ENCODE measurements at places on chromosomes 12 and 14. TPM values are rescaled to one million over a fixed set of nuclear protein-coding genes. Genes with fewer than 3 reads are reported as not detected.

DNA sequence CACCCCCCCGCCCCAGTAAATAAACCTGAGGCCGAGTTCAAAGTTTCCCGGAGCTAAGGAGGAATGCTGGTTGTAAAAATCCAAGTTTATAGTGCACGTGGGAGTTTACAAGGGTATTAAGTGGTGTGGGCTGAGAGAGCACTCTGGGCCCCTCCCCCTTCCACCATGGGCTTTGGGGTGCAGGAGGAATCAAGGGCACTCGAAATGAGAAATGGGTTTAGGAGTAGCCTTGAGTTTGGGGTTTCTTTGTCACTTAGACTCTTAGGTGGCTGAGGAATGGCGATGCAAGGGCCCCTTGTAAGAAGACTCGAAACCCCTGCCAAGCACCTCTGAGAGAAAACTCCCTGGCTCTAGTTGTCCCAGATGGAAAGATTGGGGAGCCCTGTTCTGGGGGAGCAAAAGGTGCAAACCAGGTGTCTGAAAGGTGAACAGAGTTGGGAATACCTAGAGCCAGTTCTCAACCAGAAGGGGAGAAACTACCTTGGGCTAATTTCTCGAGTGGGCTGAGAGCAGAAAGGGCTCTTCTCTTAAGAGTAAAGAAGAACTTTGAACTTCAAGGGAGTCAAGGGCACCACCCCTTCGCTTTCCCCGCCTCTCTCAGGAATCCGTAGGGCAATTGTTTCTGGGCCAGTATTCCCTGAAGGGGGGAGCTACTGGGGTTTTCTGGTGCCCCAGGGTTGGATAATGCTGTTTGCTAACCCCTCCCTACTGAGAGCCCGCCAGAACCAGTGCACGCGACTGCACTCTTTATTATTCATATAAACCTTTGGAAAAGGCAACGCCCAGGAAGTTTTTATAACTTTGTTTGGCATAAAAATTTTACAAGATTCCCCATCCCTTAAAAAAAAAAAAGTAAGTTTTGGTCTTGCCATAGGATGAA lies 4.0 kb upstream of the HOTAIR start:
- DNase-seq: no peak

GRCh38 chr12:108788076-108788782 lies 56.9 kb upstream of the CORO1C start:
- no peak for DNase-seq

GRCh38 chr12:69309461-69309860 lies 38.7 kb upstream of the LYZ start:
- no peak for DNase-seq

GRCh38 chr14:49367696-49368095 lies 218.5 kb downstream of the RPS29 start:
- no peak for DNase-seq

DNA sequence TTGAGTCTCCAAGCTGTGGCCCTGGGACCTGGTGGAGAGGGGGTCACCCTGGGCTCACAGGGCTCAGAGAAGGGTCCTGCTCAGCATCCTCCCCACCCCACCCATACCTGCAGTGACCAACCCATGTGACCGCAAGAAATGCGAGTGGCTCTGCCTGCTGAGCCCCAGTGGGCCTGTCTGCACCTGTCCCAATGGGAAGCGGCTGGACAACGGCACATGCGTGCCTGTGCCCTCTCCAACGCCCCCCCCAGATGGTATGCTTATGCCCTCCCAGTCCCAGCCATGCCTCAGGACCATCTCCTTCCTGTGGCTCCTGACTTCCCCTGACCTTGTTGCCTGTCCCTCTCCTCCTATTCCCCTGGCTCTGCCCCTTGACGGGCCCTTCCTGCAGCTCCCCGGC lies 6.7 kb upstream of the NXPH4 start:
- DNase-seq: no peak

DNA sequence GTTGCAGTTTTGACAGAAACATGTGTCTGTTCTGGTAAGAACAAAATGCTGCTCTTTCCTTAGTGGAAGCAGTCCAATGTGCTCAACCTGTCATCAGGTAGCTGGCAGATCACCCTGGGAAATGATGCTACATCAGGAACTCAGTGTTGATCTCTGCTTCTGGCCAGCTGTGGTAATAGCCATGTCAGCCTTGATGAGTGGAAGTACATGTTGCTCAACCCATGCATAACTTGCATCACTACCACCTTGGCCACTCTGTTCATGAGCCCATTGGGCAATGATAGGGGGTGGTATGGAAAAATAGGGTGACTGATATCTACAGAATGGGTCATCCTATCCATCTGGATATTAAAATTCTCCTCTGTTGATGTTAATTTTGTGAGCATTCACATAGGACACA lies 411.0 kb downstream of the C12orf50 start:
- no peak for DNase-seq

DNA sequence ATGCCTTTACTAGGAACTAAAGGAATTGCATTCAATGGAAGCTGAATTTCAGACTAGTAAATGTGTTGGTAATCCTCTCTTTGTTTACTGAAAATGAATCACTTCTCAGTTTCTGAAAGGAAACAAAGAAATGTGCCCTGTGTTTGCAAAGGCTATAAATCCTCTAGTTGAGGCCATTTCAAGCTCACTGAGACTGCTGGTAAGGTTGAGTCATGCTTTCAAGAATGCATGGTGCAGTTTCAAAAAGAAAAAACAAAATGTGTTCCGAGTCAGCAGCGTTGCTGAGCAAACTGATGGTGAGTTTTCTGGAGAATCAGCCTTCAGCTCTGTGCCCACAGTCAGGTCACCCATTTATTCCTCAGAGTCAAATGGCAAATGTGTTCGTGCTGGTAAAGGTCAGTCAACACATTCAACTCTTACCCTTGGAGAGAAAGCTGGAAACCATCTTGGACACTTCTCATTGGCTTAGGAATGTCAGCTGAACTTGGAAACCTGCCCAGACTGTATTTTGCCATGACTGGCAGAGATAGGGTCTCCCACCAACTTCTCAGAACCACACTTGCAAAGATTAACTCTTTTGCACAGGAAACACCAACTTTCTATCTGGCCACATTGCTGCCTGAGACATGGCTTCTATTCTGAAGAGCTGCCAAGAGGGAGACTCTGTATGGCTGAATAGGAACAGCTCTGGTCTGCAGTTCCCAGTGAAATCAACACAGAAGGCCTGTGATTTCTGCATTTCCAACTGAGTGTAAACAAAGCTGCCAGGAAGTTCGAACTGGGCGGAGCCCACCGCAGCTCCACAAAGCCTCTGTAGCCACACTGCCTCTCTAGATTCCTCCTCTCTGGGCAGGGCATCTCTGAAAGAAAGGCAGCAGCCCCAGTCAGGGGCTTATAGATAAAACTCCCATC lies 484.4 kb downstream of the ATP23 start:
- peak; percentile 89 for DNase-seq

- no peak for DNase-seq
Observed at GRCh38 chr12:212715-213526, 1.0 kb downstream of the SLC6A12 start.

- DNase-seq: no peak
Observed at GRCh38 chr14:81366214-81366613, 33.9 kb downstream of the STON2 start.

DNA sequence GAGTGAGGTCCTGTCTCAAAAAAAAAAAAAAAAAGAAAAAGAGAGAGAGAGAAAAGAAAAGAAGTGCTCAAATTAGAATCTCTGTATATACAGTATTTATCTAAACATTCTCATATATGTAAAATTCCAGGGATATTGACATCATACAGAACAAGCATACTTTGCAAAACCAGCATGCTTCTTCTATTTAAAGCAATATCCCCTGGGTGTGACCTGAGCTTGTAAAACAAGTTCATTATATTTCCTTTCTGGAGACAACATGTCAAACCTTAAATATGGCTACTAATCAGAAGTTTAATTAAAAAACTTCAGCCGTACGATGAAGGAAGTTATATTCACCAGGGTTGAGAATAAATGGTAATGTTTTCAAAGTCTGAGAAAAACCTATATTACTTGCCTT lies 175.8 kb upstream of the HMGA2 start:
- no peak for DNase-seq

- no peak for DNase-seq
Observed at GRCh38 chr12:3130057-3130830, 53.1 kb downstream of the TSPAN9 start.

DNA sequence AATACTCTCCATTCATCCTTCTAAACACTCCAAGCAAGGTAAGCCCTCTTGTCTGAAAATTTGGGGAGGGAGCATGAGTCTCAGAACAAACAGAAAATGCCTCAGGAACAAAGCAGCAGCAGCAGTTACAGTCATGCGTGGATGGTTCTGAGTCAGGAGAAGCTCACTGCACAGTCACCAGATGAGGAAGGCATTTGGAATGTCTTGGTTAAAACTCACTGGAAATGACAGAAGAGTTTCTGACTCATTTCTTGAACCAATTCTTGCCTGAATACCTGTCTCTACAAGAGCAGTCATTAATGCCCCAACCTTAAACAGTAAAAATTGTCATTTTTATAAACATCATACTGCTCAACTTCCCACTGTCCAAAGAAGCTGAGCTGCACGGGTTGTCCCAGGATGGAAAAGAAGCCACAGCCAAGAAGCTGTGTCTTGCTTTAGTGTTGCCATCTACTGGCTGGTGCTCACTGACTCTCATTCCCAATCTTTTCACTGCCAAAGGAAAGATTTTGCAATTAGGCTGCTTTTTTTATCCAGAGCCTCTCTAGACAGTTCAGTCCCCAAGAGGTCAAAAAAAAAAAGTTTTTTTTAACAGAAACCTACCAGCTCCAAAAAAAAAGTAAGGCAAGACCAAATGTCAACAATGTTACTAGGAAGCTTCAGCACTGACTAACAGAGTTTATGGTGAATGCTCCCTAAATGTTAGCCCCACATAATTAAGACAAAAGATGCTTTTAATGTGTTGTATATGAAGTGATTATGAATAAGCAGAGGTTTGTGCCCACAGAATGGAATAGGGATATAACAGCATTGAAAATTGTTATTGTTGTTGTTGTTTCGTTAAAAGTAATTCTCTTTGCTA lies 40.4 kb downstream of the KICS2 start:
- peak; percentile 52 for DNase-seq

- no peak for DNase-seq
Observed at GRCh38 chr12:104189915-104190555, 25.5 kb upstream of the TXNRD1 start.

DNA sequence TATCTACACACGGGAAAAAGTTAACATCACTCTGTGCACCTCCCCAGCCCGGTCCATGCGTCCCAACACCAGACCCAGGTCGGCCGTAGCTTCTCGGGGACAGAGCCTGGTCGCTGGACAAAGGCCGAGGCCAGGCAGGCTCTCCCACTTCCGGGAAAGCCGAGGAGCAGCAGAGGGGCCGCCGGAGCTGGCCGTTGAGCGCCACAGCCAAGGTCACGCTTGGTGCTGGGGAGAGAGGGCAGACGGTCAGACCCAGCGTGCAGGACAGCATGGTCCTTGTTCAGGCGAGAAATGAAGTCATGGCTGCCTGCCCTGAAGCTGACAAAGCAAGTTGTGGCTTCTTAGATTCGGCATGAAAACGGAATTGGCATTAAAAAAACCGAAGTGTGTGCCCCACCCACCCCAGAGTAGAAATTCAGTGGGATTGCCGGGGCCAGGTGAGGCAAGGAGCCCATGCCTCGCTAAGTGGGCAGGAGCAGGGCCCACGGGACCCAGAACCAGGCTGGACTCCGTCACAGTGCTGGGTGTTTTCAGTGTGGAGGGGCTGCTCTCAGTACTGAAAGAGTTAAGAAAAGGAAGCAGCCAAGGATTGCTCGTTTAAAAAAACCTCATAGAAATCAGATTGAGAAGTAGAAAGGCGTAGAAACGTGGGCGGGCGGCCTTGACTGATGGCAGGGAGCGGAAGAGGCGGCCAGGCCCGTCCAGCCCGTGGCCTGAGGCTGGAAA lies 4.3 kb downstream of the ARL6IP4 start:
- DNase-seq: no peak

DNA sequence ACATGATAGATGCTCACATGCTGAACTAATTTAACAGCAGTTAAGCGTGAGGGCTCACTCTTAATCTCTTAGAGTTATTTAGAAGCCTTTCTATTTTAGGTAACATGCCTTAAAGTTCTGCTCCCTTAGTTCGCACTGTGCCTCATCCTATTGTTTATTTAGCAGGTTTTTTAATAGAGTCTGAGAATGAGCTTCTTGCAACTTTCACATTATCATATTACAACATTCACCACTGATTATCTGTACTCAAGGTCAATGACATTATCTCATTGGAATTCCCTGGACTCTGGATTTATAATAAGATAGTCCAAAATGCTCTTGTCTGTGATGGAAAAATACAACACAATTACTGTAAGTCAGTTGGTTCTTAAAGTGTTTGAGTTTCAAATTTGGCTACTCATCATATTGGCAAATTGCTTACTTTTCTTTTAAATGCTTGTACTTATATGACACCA lies 183.6 kb upstream of the SLC38A2 start:
- DNase-seq: peak; percentile 87

DNA sequence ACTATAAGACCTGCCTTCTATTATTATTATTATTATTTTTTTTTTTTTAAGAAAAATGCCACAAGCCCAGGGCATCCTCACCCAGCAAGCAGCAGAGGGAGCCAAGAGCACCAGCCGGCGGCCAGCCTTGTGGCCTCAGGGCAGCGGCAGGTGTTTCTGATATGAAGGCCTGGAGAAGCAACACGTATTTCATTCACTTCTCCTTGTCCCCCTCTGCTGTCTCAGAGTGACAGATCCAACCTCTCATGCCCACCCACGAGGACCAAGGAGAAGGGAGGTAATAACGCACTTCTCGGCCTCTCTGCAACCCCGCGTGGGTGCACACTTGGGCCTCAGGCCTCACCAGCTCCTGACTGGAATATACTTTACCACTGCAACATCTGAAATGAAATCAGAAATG lies 25.4 kb downstream of the CDC42BPB start:
- peak; percentile 34 for DNase-seq

DNA sequence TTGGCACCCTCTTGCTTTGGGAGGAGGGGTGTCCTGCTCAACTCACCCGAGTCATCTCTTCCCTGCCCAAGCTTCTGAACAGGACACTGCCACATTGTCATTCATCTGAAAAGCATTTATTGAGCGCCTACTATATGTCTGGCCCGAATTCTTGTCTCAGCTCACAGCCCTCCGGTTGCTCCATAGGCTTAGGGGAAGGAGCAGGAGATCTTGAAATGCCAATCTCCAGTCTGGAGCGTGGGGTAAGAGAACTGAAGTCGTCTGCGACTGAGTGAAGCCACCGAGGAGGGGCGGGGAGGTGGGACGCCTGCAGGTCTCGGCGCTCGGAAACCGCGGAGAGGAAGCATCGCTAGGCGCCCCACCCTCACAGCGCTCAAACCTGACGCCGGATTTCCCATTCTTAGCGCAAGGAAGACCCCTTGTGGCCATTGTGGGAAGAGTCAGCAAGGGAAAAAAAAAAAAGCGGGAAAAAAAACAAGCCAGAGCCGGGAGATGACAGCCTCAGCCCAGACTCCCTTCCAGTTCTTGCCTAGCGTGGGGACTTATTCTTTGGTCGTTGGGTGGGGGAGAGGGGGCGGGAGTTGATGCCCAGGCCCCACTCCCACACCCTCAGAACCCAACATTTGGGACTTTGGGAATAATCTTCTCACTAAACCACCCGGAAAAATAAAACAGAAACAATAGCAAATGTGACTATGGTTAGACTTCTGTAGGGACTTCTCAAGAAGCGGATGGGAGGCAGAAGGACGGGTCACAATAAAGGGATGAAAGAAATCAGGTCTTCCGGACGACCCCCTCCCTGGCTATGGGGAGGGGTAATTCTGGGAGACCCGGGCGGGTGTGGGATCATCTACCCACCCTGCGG lies 28.2 kb upstream of the SMUG1 start:
- DNase-seq: peak; percentile 78

PRMT5 gene
- 62.7 TPM for total RNA-seq

CCDC197 gene
- total RNA-seq: not detected

NOC4L gene
- 17.1 TPM for total RNA-seq

RAP1B gene
- 128 TPM for total RNA-seq

VAMP1 gene
- total RNA-seq: 17.7 TPM

REC8 gene
- 23.5 TPM for total RNA-seq

ARHGAP9 gene
- 0.07 TPM for total RNA-seq

PTHLH gene
- total RNA-seq: not detected

Data from cardiac muscle cell (in vitro differentiated cells and primary cell).